ENCODE measurements at places on chromosomes 6 and 20.

GRCh38 chr6:153564803-153565202 is 433.7 kb upstream of the RGS17 start:
- DNase-seq: no peak

DNA sequence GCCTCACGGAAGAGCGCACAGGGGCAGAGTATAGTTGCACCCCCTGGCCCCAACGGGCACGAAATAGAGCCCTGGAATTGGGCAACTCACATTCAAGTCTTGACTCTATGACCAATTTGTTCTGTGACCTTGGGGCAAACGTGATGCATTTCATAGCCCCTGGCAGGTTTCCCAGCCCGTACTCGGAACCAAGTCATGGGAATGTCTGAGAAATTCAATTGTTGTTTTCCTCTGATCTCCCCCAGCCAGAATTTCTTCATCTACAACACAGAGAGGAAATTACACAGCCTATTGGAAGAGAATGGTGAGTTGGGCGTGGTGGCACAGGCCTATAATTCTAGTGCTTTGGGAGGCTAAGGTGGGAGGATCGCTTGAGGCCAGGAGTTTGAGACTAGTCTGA is 322.3 kb upstream of the SULF2 start:
- DNase-seq: no peak

DNA sequence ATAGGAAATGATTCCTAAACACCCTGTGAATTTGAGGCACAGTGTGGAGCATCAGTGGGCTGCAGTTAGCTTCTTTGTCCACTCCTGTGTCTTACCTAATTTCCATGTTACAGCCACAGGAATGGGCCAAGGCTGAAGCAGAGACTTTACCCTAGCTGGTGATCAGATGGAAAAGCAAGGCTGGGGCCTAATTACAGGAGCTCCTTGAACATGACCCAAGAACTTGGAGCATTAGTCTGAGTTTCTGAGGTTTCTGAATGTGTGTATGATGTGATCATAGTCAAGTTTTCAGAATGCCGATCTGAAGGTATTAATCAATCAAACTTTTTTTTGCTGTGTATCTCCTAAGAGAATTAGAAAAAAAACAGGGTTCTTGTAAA is 18.0 kb downstream of the HECA start:
- DNase-seq: no peak

- DNase-seq: peak; percentile 62
Measured at GRCh38 chr20:22312744-22313346, 271.5 kb downstream of the FOXA2 start.

GRCh38 chr6:7832904-7833750 is 77.5 kb downstream of the TXNDC5 start:
- DNase-seq: no peak

- no peak for DNase-seq
Measured at GRCh38 chr20:46592580-46593362, 42.3 kb upstream of the OCSTAMP start.

DNA sequence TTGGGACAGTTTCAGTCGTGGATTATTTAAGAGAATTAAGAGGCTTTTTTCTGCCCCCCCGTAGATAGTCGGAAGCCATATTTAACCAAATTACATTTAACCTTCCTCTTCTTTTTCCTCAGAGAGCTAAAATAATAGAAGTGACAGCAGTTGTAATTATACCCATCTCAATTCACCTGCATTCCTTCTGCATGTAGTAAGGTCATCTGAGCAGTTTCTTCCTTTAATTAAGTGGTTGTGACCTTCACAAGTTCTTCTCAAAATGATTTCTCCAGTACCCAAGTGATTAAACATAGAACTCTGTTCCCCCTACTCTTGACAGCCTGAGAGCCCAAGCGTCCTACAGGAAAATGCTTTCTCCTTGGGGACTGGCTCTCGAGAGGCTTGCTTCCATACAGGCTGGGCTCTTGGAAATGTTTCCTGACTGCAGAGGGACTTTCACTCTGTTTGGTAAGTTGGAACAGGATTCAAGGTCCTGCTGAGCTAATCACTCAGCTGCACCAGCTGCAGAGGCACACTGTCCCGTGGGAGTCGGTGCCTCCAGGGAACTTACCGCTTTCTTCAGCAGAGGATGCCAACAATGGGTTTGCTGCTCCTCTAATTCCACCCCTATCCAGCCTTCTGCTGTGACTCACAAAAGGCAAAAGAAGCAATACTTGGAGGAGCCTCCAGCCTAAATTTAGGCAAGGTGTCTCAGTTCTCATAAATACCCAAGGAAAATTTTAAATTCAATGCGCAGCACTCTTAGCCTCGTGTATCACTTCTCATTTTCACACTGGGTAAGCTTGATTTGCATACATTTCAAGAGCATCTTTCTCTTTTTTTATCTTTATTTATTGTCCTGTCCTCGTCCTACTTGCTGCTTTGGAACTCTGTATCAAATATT is 414.9 kb downstream of the KIF16B start:
- DNase-seq: no peak

DNA sequence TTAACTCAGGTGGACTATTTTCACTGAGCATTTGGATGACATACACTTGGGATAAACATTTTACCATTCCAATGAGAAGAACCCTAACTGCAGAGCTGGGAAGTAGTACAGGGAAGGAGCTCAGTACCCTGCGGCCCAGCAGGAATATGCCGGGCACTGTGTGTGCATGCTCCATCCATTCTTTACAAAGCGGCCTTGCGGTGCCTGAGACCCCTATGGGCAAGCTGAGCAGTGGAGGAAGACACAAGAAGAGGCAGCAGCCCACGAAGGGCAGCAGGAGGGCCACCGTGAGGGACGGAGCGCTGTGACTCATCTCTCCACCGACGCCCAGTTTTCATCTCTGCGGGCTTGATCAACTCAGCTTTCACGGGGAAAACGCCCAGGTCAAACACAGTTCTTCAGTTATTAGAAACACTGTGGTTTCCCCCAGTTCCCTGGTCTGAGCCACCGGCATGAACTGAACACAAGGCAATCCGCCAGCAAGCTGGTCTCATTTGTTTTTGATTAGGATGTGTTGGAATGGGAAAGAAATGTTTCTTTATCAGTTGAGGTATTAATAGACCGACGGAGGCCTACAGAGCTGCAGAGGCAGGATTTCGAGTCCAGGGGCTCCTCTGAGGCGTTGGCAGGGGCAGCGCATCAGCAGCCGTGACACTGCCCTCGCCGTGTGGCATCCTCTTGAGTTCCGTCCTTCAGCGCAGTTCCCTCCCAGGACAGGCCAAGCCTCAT is 44.9 kb downstream of the IRF4 start:
- DNase-seq: no peak

GRCh38 chr6:134517145-134517658 is 199.3 kb upstream of the SGK1 start:
- no peak for DNase-seq

GRCh38 chr6:155187994-155188706 is 75.7 kb upstream of the CLDN20 start:
- no peak for DNase-seq

DNA sequence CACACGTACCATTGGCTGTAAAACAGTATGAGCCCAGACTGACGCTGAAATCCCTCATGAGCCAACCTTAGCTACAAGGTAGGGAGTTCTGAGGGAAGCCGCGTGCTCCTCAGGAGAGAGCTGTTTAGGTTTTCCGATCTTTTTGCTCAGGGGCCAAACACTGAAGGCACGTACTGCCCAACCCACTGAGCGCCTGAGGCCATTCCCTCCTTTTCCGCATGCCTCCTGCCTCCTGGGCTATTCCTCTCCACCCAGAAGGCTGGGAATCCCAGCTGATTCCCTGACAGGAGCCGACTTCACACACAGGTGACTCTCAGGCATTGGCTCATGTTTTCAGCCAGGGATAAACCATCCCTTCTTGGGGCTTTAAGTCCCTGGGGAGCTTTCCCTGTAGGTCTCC is 5.4 kb upstream of the FAM83D start:
- DNase-seq: no peak

DNA sequence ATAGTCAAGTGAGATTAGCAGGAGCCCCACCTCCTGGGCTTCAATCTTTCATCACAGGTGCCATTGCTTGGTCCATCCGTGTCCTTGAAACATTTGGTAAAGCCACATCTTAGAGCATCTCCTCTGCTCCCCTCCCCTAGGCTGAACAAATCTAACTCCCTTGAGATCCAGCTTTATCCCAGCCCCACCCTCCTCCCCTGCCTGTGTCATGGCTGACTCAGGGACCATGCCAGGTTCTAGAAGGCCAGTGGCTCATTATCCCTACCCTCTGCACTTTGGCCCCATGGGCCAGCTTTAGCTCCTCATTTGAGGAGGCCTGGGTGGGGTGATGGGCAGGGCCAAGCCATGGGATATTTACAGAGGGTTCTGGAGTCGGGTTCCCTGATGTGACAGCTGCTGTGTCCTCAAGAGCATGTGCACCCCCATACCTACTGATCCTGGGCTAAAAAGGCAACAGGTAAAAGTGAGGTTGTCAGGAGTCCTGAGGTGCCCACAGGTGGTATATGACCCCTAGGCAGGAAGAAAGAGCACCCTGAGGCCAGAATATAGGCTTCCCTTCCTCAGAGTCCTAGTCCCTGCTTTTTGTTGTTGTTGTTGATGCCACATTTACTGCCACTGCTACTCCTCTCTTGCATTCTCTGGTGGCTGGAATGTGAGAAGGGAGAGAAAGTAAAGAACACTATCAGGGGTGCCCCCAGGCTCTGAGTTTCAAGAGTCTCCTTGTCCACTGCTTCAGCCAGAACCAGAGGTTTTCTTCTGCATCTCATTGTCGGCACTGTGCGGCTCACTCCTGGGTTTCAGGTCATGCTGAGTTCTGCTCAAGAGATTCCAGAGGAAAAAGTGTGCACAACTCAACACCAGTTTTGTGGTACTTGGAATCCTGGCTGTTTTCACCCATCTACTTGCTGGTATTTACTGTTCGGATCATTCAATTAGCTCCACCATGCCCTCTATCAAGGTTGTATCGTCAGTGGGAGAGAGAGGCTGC is 228.4 kb downstream of the LRFN2 start:
- DNase-seq: no peak

DNA sequence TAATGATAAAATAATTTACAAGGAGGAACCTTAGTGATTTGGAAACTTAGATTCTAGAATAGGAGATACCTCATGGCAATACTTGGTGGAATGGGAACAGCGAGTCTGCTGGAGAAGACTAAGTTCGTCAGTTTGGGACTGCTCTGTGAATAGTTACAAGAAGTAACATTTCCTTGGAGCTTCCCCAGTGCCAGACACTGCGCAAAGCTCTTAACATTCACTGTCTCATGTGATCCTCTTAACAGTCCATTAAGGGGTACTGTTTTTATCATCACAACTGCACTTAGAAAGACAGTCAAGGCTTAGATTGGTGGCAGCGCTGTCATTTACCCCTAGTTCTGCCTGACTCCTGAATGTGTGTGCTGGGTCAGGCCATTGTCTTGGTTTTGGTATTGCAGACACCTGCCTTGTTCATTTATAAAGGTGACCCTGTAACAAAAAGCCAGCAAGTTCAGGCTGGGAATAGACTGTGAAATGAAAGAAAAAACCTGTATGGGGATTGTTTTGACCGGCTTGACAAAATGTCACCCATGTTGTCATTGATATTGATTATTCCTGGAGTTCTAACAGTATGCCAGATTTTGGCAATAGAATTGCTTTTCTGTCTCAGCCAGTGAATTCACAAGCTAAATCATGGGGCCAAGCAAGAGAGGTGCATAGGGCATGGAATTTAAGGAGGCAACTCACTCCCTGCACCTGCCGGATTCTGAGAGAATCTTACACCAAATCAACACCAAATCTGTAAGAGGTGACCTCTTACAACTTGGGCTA is 118.4 kb downstream of the SASH1 start:
- no peak for DNase-seq

- DNase-seq: no peak
Measured at GRCh38 chr6:158707821-158708195, 58.0 kb downstream of the SYTL3 start.

DNA sequence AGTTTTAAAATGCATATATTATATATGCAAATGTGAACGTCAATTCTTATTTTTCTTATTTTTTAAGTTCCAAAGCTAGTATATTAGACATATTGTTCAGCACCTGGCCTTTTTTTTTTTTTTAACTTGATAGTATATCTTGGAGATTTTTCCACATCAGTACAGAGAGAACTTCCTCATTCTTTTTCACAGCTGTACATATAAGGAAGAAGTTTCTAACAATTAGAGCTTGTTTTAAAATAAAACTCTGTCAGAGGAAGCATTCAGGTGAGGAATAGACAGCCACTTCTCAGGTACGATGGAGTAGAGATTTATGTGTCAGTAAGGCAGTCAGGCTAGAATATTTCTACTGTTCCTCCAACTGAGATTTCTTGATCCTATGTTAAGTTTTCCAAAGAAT is 233.1 kb upstream of the SUPT3H start:
- DNase-seq: no peak

- no peak for DNase-seq
Measured at GRCh38 chr6:1667012-1667804, 57.5 kb downstream of the FOXC1 start.

DNA sequence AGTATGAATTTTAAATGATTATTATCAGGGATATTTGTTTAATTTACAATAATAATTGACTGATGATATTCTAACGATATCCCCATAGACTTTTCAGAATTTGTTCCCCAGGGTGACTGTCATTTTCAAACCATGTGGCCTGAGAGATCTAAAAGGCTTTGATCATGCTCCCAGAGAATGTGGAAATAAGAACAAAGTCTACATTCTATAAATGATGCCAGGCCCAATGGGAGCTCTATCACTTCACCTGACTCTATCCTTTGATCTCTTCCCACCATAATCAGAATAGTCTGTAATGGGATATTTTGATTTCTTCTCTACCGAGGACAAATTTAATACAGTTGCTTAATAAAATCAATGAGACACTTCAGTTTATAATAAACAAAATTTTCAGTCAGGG is 483.4 kb upstream of the IRAK1BP1 start:
- no peak for DNase-seq

DNA sequence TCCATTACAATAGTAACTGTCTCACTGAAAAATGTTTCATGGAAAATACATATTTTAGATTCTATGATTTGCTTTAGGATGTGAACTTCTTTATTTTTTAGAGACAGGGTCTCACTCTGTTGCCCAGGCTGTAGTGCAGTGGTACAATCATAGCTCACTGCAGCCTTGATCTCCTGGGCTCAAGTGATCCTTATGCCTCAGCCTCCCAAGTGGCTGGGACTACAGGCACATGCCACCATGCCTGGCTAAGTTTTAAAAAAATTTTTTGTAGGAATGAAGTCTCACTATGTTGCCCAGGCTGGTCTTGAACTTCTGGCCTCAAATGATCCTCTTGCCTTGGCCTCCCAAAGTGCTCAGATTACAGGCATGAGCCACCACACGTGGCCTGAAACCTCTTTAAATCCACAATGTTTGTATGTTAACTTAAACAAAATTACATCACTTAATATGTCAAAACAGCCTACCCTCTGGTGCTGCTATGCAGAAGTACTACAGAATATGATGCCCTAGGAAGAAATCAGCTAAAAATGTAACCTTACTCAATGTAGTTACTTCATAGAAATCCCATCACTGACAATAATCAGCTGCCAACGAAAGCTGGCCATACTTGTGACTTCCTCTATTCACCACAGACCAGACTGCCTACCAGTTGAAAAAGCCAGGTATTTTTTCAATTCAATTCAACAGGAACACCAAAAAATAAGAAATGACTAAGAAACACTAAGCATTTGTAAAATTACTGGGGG is 17.6 kb downstream of the EEF1A1 start:
- no peak for DNase-seq

- no peak for DNase-seq
Measured at GRCh38 chr6:44826025-44826676, 438.6 kb downstream of the CDC5L start.

Measured in NCI-H1105 treated with DMSO at 0.1 percent for 48 hours (cell line).